ENCODE measurements at places on chromosomes 2 and 18.

DNA sequence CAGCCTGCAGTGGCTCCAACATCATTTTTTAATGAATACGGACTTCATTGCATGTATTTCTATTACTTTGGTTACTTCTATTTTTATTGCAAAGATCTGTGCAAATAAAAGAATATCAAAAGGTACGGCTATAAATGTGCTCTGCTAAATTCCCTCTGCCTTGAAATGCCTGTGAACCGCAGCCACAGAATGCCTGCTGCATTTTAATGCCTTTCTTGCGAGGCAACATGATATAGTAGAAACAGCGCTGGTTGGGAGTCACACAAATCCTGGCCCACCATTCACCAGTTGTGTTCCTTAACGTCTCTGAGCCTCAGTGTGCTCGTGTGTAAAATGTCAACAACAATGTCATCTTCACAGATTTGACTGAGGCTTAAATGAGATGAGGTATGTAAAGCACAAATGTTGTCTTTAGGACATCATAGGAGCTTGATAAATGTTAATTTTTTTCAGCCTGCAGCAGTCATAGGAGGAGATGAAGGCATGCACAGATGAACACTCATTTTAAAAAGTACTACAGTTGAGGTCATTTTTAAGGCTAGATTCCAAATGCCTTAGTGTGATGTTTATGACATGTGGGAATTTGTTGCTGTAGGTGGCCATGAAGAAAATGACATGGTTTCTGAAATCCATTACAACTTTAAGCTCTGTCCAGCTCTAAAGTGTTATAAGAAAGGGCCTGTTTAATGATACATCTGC, 187.6 kb upstream of the NRP2 start:
- DNase-seq = no peak
- H3K4me3 ChIP-seq = no peak overlapping the region
- H3K27ac ChIP-seq = no peak overlapping the region

- H3K27ac ChIP-seq = no peak overlapping the region
- H3K4me1 ChIP-seq = no peaks in the 10 kb centered on the region
- H3K36me3 ChIP-seq = peaks cover 15% of the 10 kb centered on the region
- no peak overlapping the region for H3K4me3 ChIP-seq
- DNase-seq = no peak
- no peaks in the 10 kb centered on the region for H3K27me3 ChIP-seq
Measured at GRCh38 chr2:23859983-23860382, 66.9 kb downstream of the ATAD2B start.

GRCh38 chr2:8676191-8676920, 5.5 kb upstream of the ID2 start:
- H3K4me3 ChIP-seq = no peak overlapping the region
- no peak for DNase-seq
- no peak overlapping the region for H3K27ac ChIP-seq
- H3K36me3 ChIP-seq = peaks cover 12% of the 10 kb centered on the region

DNA sequence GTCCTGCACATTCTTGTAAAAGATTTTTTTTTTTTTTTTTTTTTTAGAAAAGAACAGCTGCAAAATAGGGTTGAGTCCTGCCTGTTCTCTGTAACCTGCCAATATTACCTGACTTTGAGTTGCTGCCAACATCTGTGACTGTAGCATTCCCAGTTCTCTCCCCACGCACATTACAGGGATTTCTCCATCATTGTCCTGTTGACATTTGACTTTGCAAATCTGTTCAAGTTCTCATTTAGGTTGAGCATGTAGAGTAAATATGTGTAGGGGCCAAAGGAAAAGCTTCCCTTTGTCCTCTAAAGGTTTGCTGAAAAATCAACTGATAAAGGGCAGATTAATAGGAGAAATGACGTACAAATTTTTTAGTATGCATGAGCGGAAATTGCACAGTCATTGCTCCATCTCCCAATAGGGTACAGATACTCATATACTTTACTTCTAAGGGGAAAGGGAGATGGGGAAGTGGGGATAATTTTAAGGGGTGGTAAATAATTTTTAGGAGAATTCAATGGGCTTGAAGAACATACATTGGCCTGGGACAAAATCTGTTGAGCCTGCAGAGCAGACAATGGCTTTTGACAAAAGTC, 385.5 kb downstream of the PIK3C3 start:
- no peak overlapping the region for H3K4me3 ChIP-seq
- DNase-seq = no peak
- H3K36me3 ChIP-seq = peaks cover 2% of the 10 kb centered on the region
- H3K27ac ChIP-seq = no peak overlapping the region
- no peaks in the 10 kb centered on the region for H3K27me3 ChIP-seq
- H3K4me1 ChIP-seq = no peaks in the 10 kb centered on the region

- no peak overlapping the region for H3K27ac ChIP-seq
- H3K4me1 ChIP-seq = no peaks in the 10 kb centered on the region
- DNase-seq = no peak
- H3K4me3 ChIP-seq = no peak overlapping the region
- no peaks in the 10 kb centered on the region for H3K36me3 ChIP-seq
Measured at GRCh38 chr2:153715218-153715850, 156.4 kb upstream of the GALNT13 start.

- H3K36me3 ChIP-seq = no peaks in the 10 kb centered on the region
- no peak overlapping the region for H3K4me3 ChIP-seq
- no peak overlapping the region for H3K27ac ChIP-seq
- no peak for DNase-seq
Measured at GRCh38 chr2:198164843-198165242, 360.4 kb downstream of the PLCL1 start.

DNA sequence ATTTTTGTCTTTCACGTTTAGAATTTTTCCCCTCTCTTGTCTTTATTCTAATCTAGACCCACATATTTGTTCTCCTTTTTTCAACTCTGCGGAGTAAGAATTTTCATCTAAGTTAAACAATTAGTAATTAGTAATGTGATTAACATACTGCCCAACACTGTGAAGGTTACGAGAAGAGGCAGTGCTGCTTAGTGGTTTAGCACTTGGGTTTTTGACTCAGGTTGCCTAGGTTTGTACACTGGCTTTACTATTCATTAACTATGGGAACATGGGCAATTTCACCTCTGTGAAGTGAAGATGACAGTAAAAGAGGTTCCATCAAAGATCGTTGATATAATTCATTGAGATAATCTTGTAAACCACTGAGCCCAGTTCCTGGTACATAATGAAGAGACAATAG, 82.2 kb upstream of the PNPT1 start:
- no peaks in the 10 kb centered on the region for H3K27me3 ChIP-seq
- H3K4me3 ChIP-seq = no peak overlapping the region
- H3K27ac ChIP-seq = no peak overlapping the region
- DNase-seq = no peak

GRCh38 chr2:235832941-235833340, 335.2 kb downstream of the GBX2 start:
- no peaks in the 10 kb centered on the region for H3K36me3 ChIP-seq
- no peaks in the 10 kb centered on the region for H3K4me1 ChIP-seq
- no peak for DNase-seq
- H3K27me3 ChIP-seq = peaks cover 2% of the 10 kb centered on the region

- H3K27me3 ChIP-seq = no peaks in the 10 kb centered on the region
- peaks cover 3% of the 10 kb centered on the region for H3K36me3 ChIP-seq
- no peak overlapping the region for H3K27ac ChIP-seq
- H3K4me3 ChIP-seq = no peak overlapping the region
- H3K4me1 ChIP-seq = peaks cover 34% of the 10 kb centered on the region
- DNase-seq = no peak
Measured at GRCh38 chr2:178115271-178115670, 3.0 kb downstream of the RBM45 start.

DNA sequence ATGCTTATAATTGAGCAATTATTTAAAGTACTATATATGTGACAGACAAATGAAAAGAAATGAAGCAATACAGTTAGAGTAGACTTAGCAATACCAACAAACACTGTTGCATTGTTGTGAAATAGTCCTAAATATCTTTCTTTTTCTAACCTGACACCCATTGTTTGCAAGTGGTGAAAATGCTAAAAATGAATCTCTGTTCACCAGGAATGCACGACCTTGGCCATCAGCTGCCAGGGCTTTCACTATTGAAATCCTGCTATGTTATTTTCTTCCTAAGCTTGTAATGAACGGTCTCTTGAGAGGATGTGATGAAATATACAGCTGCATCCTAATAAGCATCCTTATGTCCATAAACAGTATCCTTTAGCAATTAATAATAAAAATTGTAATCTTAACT, 136.2 kb upstream of the MGAT5 start:
- no peak overlapping the region for H3K4me3 ChIP-seq
- no peaks in the 10 kb centered on the region for H3K36me3 ChIP-seq
- H3K27me3 ChIP-seq = peaks cover 3% of the 10 kb centered on the region

DNA sequence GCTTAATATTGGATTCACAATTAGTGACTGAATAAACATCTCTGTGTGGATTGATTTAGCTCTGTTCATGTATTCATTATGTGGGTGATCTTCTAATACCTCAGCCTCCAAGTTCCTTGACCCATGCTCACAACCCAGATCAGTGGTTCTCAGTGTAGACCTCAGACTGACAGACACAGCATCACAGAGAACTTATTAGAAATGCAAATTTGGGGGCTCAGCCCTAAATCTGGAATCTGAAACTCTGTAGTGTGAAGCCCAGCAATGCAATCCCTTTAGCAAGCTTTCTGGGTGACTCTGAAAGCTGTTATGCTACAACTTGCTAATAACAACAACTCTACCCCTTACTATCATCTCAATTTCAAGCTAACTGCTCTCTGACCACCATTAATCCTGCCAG, 273.1 kb upstream of the FANCL start:
- H3K36me3 ChIP-seq = no peaks in the 10 kb centered on the region
- peaks cover 2% of the 10 kb centered on the region for H3K27me3 ChIP-seq
- H3K4me3 ChIP-seq = no peak overlapping the region
- H3K27ac ChIP-seq = no peak overlapping the region

DNA sequence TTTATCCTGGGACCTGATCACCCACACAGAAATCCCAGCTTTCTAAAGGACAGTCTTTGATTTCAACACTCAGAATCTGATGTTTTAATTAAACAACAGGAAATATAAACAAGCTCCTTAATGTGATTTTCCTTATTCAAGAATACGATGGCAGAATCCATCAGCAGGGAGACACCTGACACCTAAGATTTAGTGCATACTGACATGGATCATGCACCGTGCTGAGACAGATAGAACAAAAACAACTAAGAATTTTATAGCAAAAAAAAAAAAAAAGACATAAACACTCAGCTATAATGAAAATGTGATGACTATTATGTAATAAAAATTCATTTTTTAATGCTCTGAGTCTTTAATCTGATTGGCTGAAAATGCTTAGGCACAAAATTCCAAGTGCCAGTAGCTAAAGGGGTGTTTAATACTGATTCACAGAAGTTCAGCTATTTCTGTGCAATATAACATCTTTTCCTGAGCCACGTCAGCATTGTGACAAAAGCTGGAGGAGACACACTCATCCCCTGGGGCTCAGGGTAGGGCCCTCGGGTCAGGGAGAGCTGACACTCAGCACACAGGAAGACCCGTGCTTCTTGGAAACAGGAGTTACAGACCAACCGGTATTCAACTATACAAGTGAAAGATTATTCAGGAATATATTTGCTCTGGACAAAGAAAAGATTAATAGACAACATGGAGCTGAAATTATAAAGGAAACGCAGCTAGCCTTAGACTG, 247.4 kb downstream of the FBXO15 start:
- no peak overlapping the region for H3K27ac ChIP-seq
- H3K36me3 ChIP-seq = no peaks in the 10 kb centered on the region
- peaks cover 11% of the 10 kb centered on the region for H3K27me3 ChIP-seq
- DNase-seq = no peak

DNA sequence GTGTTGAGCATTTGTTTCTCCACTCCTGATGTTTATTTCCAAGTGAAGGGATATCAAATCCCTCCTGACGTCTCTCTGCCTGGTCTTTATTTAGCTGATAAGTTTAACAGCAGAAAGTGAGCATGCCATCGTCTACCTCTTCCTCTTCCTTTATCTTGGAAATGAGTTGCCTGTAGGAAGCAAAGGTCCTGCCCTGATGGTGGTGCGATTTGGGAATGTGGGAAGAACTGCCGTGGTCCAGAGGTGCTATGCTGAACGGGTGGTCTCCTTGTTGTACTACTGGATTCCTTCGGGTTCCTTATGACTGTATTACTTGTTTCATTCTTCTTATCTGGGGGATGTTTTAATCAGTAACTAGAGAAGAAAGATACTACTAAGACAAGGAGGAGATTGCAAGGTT, 217.5 kb downstream of the PMAIP1 start:
- H3K4me1 ChIP-seq = no peaks in the 10 kb centered on the region
- DNase-seq = no peak
- peaks cover 3% of the 10 kb centered on the region for H3K27me3 ChIP-seq
- no peak overlapping the region for H3K27ac ChIP-seq
- no peak overlapping the region for H3K4me3 ChIP-seq

DNA sequence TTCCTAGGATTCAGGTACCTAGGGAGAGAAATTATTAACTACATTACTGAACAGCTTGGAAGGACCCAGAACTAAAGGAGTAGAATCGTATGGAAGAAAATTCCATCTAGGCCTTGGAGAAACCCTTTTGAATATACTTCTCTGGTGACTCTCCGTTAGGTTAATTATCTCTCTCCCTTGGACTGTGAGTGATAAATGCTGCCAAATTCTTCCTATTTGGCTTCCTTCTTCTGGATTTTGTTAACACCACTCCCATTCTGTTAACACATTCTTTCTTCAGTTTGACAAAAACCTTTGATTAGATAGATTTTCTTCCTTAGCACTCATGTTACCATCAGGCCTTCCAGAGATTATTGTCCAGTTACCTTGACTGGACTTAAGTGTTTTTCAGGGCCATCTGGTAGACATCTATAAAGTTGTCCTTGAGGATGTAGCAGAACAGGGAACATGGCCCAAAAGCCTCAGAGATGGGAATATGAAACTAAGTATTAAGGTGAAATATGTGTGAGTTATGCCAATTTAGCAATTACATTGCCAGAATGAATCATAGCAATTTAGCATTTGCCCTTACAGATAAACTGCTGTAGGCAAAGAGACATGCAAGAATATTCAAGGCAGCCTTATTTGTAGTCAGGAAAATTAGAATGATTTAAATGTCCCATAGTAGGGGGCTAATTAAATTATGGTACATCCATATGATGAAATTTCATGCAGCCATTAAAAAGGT, 6.7 kb downstream of the CYP27A1 start:
- H3K4me1 ChIP-seq = no peaks in the 10 kb centered on the region
- no peaks in the 10 kb centered on the region for H3K36me3 ChIP-seq
- peaks cover 15% of the 10 kb centered on the region for H3K27me3 ChIP-seq
- no peak for DNase-seq
- no peak overlapping the region for H3K27ac ChIP-seq

- no peak overlapping the region for H3K27ac ChIP-seq
- no peaks in the 10 kb centered on the region for H3K4me1 ChIP-seq
- no peak overlapping the region for H3K4me3 ChIP-seq
- H3K36me3 ChIP-seq = no peaks in the 10 kb centered on the region
- no peaks in the 10 kb centered on the region for H3K27me3 ChIP-seq
- no peak for DNase-seq
Measured at GRCh38 chr18:25661831-25662230, 309.9 kb upstream of the ZNF521 start.

- no peaks in the 10 kb centered on the region for H3K27me3 ChIP-seq
- no peak overlapping the region for H3K27ac ChIP-seq
- H3K4me1 ChIP-seq = no peaks in the 10 kb centered on the region
- no peaks in the 10 kb centered on the region for H3K36me3 ChIP-seq
- DNase-seq = no peak
- no peak overlapping the region for H3K4me3 ChIP-seq
Measured at GRCh38 chr18:60295674-60296073, 76.9 kb downstream of the MC4R start.

GRCh38 chr2:217993817-217994463, 8.9 kb downstream of the TNS1 start:
- no peak overlapping the region for H3K27ac ChIP-seq
- H3K4me1 ChIP-seq = no peaks in the 10 kb centered on the region
- H3K36me3 ChIP-seq = no peaks in the 10 kb centered on the region
- peak; percentile 65 for DNase-seq
- no peak overlapping the region for H3K4me3 ChIP-seq

Measured in activated naive CD4-positive, alpha-beta T cell treated with anti-CD3 and anti-CD28 coated beads for 36 hours (primary cell).